MG63 (cell line): ENCODE measurements at places on chromosomes 12 and 14. TPM values are rescaled to one million over a fixed set of nuclear protein-coding genes. Genes with fewer than 3 reads are reported as not detected.
A peak's percentile ranks its signal among the peaks of the same experiment; 100 is the strongest.

The SYT1 gene
- total RNA-seq: not detected in 2 replicates

The SLC6A13 gene
- total RNA-seq: not detected in 2 replicates

The HSPB8 gene
- 18.2 and 22.3 TPM in 2 replicates for total RNA-seq

The NUBPL gene
- 10.9 and 20.6 TPM in 2 replicates for total RNA-seq

The KRT6C gene
- total RNA-seq: not detected in 2 replicates

The DNAJC22 gene
- total RNA-seq: 3.1 and 6.5 TPM in 2 replicates

The MYBPC1 gene
- total RNA-seq: not detected in 2 replicates

The CCDC60 gene
- not detected in 2 replicates for total RNA-seq

The LHX5 gene
- not detected in 2 replicates for total RNA-seq

The PSMC6 gene
- 116 and 135 TPM in 2 replicates for total RNA-seq

The MIP gene
- not detected in 2 replicates for total RNA-seq

The ACTN1 gene
- total RNA-seq: 61.9 and 80.5 TPM in 2 replicates

The ARHGDIB gene
- total RNA-seq: 4.3 and 9.8 TPM in 2 replicates

The OTUB2 gene
- total RNA-seq: 0.63 and 1.2 TPM in 2 replicates

The DLGAP5 gene
- 27.6 and 41.4 TPM in 2 replicates for total RNA-seq

DNA sequence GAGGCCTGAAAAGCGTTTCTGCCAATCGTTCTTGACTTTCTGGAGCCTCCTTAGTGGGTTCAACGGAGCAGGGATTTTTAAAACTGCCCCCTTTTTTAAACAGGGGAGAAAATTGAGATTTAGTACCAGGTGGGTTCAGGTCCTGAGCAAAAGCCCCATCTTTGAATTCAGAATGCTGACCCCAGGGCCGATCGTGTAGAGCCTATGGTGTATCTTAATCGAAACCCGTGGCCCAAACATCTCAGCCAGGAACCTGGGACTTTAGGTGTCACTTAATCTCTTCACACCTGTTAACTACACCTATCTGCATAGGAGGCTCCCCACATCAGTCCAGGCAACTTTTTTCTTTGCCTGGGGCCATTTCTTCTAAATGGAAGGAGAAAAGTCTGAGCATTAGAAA, 6.4 kb upstream of the TBX5 start:
- DNase-seq: no peak

DNA sequence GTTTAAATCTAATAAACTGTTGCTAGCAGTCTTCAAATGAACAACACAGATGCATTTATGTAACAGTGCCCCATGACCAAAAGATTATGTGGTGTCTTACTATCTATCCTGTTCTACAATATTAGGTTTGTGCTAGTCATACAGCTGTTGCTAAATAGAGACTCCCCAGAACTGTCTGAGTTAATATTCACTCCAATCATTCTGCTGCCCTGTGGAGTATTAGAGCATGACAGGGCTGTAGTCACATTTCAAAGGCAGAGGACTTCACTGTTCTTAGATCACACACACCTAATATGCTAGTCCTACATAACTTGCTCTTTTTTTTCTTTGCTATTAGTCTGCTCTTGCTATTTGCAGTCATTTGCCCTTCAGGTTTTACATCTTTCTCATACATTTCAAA, 157.6 kb upstream of the MDGA2 start:
- DNase-seq: no peak

GRCh38 chr14:89232265-89233070, 184.6 kb downstream of the FOXN3 start:
- DNase-seq: no peak

- DNase-seq: no peak
Measured at GRCh38 chr12:25186788-25187402, 8.1 kb downstream of the DNAI7 start.

DNA sequence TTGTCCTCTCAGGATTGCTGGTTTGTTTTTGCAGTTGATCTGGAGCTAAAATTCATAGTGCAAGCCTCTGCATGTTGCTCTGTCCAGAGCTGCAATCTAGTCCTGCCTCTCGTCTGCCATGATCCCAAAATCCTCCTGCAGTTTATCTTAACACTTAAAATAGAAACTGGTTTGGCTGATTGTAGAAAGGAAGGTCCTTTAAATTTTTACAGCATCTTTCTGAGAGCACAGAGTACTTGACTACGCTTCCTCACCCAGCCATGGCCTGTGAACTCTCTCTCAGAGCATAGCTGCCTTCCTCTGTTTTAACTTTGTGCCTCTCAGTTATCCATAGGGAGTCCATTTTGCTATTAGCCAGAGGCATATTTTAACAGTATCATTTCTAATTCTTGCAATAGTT, 877.1 kb downstream of the C12orf50 start:
- no peak for DNase-seq

- DNase-seq: no peak
Measured at GRCh38 chr12:57031138-57031725, 14.9 kb upstream of the TAC3 start.

GRCh38 chr12:103884316-103884715, 43.3 kb upstream of the NT5DC3 start:
- no peak for DNase-seq

- no peak for DNase-seq
Measured at GRCh38 chr14:64826845-64827244, 52.9 kb downstream of the SPTB start.

- no peak for DNase-seq
Measured at GRCh38 chr12:104569346-104570173, 112.8 kb downstream of the CHST11 start.

DNA sequence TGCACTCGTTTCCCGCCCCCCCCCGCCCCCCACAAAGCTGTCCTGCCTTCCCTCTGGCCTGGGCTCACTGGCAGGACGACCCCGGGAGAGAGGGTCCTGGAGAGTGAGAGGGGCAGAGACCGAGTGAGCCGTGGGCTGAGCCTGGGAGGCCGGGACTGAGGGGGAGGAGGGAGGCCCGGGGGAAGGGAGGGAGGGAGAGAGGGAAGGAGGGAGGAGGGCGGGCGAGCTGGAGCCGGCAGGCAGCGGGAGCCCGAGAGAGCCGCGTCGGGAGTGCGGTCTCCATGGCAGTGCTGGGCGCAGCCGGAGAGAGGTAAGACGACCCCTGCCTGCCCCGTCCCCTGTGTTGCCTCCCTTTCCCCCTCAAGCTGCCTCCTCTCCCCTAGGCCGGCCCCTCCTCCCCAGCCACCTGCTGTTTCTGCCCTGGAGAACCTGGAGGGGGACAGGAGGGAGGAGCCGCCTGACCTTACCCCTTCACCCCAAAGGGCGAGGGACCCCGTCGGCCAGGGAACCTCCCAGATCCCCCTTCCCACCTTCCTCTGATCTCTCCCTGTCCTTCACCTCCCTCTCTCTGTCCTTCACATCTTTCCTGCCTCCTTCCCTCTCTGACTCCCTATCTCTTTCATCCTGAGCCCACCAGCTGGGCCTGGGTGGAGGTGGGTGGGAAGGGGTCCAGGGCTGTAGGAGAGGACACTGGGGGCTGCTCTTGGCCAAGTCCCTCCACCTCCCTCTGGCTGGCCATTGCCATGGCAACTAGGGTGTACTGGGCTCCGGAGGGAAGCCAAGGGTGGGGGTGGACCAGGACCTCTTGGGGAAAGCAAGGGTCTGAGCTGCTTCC, at the start of gene GPR162:
Gene GPR162, plus strand, starts transcription at position 231 of the 835 bp plus-strand sequence. CDS start 2,078 bp downstream, outside the sequence.
- peak; percentile 38 for DNase-seq

DNA sequence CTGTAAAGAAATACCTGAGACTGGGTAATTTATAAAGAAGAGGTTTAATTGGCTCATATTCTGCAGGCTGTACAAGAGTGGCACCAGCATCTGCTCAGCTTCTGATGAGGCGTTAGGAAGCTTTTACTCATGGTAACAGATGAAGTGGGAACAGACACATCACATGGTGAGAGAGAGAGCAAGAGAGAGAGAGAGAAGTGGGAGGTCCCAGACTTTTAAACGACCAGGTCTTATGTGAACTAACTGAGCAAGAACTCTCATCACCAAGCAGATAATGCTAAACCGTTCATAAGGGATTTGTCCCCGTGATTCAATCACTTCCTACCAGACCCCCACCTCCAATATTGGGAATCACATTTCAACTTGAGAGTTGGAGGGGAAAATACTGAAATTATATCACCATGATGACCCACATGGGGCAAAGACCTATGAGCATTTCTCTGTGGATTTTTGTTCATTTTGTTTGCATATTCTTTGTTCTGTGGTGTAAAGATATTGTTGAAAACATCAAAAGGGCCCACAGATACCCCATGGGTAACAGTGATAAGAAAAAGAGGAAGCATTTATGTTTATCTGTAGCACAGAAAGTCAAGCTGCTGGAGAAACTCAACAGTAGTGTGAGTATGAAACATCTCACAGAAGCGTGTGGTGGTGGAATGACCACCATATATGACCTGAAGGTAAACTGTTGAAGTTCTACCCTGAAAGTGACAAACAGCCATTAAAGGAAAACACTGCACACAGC, 135.2 kb upstream of the PDE3A start:
- no peak for DNase-seq

DNA sequence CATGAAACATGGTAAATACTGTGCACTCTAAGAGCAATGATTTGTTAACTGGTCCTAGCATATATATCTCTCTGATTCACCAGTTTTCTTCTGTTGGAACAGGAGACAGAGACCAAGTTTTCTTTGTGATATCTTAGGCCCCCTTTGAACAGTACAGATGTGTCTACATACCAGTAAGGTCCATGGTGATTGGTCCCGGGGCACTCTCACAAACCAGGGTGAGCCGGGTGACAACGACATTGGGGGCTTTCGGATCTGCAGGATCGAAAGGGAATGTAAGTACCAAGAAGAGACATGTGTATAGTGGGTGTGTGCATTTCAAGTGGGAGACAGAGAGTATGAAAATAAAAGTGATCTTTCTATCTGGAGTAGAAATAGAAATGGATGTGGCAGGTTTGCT, 11.3 kb upstream of the ERP27 start:
- DNase-seq: no peak

DNA sequence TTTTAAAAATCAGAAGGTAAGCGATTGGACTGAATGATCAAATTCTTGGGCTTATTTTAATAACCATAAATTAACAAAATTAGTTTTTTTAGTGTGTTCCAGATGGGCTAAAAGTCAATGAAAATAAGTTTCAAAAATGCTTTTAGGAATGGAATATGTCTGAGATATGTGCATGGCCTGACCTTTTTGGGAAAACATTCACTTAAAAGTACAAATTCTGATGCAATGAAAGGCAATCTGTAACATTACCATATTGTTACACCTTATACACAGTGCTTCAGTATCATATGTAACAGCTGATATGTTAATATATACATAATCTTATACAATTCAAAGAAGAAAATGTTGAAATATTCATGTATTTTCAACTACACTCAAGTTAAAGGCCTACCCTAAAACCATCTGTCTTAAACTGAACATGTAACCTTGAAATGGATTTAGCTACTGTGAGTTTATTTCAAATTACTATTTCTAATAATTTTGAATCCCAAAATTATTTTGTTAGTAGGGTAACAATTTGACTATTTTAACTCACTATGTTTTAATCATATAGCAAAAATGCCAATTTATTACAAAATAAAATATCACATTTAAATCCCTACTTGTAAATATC, 84.8 kb downstream of the EEA1 start:
- no peak for DNase-seq

GRCh38 chr14:101927859-101928258, 36.5 kb upstream of the DYNC1H1 start:
- DNase-seq: peak; percentile 11

- DNase-seq: peak; percentile 35
Measured at GRCh38 chr14:69037790-69038454, 58.8 kb upstream of the ACTN1 start.

DNA sequence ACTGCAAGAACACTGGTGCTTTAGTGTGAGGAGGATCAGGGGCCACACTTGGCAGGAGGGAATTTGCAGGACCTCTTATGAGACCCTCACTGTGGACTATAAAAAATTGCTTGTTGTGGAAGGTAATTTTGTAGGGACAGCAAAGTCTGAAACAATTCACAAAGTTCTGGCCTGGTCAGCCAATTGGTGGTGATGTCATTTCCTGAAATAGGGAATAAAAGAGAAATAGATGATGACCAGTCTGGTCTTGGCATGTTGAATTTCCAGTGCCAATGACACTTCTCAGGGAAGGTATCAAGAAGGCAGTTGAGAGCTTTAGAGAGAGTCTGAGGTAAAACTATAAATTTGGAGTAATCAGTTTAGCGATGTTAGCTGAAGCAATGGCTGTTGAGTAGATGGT, 129.3 kb upstream of the LMNTD1 start:
- DNase-seq: no peak

- peak; percentile 12 for DNase-seq
Measured at GRCh38 chr14:73696466-73697400, 17.5 kb downstream of the PNMA1 start.

DNA sequence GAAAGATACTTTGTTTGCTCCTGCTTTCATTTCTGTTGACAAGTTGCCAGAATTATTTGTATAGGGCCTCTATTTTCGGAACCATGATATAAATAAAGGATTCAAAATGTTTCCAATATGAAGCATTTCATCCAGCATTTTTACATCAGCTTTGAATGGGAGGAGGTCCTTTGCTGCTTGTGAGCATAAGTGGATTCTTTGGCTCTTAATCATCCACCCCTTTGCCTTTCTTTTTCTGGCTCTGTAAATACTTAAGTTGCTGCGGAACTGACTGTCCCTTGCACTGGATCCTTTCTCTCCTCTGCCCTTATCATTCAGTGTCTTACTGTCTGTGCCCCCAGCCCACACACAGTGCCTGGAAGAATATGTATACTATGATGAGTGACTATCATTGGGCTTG, 357.3 kb upstream of the RGS6 start:
- DNase-seq: no peak

DNA sequence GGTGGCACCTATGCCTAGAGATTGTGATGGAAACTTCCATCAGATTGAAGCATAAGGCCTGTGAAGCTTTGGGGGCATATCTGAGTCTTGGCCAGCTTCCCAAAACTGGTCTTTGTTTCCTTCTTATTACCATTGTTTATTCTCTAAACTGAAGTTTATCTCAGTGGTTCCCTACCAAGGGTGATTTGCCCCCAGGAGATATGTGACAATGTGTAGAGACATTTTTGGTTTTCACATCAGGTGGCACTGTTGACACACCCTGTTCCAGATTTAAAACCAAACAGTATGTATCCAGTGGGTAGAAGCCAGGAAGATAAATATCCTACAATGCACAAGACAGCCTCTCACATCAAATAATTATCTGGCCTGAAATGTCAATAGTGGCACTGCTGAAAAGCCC, 22.1 kb downstream of the RASSF9 start:
- DNase-seq: no peak

DNA sequence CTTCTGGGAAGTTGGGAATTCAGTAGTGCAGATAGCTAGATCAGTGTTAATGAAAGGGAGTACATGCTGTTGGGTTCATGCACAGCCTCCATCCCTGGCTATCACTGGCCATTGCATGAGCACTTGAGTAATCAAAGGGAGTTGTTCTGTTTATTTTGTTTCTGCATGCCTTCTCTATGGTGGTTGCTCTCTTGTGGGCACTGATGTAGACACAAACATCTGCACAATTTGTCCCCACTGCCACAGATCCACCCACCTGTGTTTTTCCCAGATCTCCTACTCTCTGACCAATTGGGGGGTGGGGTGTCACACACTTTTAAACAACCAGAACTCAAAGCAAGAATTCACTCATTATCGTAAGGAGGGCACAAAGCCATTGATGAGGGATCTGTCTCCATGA, 89.7 kb upstream of the DHRS4 start:
- DNase-seq: no peak
